ENCODE measurements at places on chromosomes 4 and X. TPM values are rescaled to one million over a fixed set of nuclear protein-coding genes. Genes with fewer than 3 reads are reported as not detected.

TACR3 gene
- total RNA-seq: not detected

ADGRL3 gene
- total RNA-seq: under 0.01 TPM

TCEAL7 gene
- total RNA-seq: 0.21 TPM

PDE6B gene
- total RNA-seq: 10.4 TPM

WDR44 gene
- 22.8 TPM for total RNA-seq

Data from mononuclear cell (primary cell).